Large intestine (tissue), 12 donors: ENCODE measurements at places on chromosomes 6 and 20. TPM values are rescaled to one million over a fixed set of nuclear protein-coding genes. Genes with fewer than 3 reads are reported as not detected.

The PTPRK gene
- polyA plus RNA-seq: 65.4 TPM

The ANKRD6 gene
- polyA plus RNA-seq: 9.8 TPM

DNA sequence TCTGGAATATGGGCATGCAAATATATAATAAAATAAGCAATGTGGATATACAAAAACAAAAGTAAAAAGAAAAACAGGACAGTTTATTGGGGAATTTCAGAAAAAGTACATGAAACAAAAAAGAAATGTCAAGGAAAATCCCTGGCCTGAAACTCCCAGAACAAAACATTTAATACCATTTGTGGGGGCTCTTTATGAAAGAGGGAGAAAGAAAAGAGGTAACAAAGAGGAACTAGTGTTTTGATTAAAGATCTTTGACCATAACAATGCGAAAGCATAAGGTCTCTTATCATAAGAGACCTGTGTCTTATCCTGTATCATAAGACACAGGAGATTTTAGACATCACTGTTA, 88.6 kb upstream of the ARID1B start:
- no peak overlapping the region for H3K4me3 ChIP-seq
- H3K36me3 ChIP-seq: no peaks in the 10 kb centered on the region
- H3K4me1 ChIP-seq: peaks cover 5% of the 10 kb centered on the region

DNA sequence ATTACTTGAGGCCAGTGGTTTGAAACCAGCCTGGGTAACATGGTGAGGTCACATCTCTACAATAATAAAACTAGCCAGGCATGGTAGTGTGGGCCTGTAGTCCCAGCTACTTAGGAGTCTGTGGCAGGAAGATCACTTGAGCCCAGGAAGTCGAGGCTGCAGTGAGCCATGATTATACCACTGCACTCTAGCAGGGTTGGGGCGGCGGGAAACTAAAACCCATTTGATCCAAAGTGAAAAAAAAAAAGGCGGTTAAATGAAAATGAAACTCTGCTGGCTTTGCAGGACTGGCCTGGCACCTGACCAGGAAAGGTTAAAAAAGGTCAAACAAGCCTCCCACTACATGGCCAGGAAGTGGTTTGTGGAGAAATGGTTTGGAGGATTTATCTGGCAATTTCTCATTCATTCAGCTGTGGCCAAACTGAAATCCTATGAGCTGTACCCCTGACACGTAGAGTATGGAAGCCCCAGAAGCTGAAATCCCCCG, 36.6 kb downstream of the MTRES1 start:
- H3K4me1 ChIP-seq: peaks cover 7% of the 10 kb centered on the region
- no peak for DNase-seq
- peaks cover 15% of the 10 kb centered on the region for H3K36me3 ChIP-seq
- no peak overlapping the region for H3K27ac ChIP-seq
- H3K27me3 ChIP-seq: peaks cover 4% of the 10 kb centered on the region

- no peaks in the 10 kb centered on the region for H3K4me1 ChIP-seq
- no peaks in the 10 kb centered on the region for H3K36me3 ChIP-seq
- no peak for DNase-seq
- no peak overlapping the region for H3K4me3 ChIP-seq
- no peaks in the 10 kb centered on the region for H3K27me3 ChIP-seq
These were observed 180.5 kb downstream of the COL12A1 start for GRCh38 chr6:75025371-75025770.

DNA sequence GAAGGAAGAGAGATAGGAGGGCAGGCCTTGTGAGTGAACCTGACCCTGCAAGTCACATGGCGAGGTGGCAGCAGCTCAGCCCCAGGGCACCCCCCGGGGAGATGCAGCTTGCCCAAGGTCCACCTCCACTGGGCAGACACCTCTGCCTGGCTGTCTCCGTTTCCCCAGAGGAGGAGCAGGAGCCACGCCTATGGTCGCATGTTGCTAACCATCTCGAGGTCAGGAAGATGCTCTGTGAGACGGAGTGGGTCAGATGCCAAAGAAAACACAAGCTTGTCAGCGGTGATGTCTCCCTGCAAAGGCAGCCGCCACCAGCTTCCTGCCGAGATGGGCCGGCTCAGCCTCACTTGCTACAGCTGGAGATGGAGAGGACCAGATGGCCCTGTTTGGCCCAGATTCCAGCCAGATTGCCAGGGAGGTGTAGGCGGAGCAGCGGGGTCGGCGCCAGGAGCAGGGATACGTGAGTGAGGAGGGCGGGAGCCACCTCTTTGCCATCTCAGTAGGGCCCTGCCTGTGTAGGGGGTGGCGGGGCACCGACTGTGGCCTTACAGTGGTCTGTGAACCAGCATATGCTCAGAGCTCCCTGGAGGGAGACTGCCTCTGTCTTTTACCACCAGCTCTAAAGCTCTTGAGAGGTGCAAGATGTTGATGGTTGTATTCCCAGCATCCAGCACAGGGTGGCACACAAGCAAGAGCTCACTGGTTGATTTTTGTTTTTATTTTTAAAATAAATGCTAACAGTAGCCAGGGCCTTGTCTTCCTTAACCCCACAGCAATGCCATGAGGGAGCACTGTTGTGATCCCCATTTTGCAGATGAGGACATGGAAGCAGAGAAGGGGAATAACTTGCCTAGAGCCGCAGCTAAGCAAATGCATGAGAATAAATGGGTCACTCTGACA, 42.9 kb upstream of the FAM83D start:
- DNase-seq: peak; percentile 15
- no peak overlapping the region for H3K27ac ChIP-seq
- H3K36me3 ChIP-seq: no peaks in the 10 kb centered on the region
- H3K27me3 ChIP-seq: peaks cover 7% of the 10 kb centered on the region
- H3K4me3 ChIP-seq: no peak overlapping the region

GRCh38 chr6:44664716-44665115, 277.2 kb downstream of the CDC5L start:
- DNase-seq: no peak
- no peaks in the 10 kb centered on the region for H3K27me3 ChIP-seq
- H3K4me1 ChIP-seq: peaks cover 4% of the 10 kb centered on the region
- H3K27ac ChIP-seq: no peak overlapping the region
- H3K4me3 ChIP-seq: no peak overlapping the region

DNA sequence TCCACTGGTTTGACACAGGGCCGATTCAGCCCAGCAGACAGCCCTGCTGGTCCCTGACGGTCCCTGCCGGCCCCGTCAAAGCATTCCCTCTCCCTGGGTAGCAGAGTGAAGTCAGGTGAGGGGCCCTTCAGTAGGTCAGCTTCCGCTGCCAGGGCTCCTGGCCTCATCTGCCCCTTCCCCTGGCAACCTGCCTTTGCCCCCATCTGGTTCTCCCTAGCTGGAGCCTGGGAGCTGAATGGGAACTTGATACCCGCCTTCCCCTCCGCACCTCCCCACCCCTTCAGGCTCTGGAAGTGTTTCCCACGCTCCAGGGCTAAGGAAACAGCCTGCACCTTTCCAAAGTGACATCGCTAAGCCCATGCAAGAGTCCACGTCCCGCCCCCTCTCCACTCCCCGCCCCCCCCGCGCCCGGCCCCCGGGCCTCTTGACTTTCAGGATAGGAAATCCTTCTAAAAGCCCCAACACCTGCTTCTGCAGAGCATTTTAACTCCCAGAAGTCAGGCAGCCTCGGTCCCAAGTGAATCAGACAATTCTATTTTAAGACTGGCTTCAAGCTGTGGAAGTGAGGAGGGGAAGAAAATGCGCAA, 53.3 kb downstream of the ISM1 start:
- no peak for DNase-seq
- H3K36me3 ChIP-seq: no peaks in the 10 kb centered on the region
- H3K4me3 ChIP-seq: no peak overlapping the region
- no peak overlapping the region for H3K27ac ChIP-seq
- H3K27me3 ChIP-seq: no peaks in the 10 kb centered on the region

DNA sequence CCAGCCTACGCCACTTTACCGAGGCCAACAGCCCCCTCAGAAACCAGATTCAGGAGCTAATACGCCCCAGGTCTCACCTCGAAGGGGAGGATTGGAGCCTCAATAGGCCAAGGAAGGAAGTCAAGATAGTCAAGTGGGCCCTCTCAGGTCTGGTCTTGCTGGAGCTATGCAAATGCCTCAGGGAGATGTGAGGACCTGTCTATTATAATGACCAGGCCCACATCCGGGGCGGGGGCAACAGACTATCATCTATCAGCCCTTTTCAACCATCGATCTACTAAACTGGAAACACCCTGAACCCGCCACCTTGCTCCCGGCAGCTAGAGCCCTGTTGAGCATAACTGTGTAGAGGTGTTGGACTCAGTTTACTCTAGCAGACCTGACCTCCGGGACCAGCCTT, 12.7 kb upstream of the GSTA3 start:
- no peak for DNase-seq
- H3K27ac ChIP-seq: no peak overlapping the region
- H3K27me3 ChIP-seq: no peaks in the 10 kb centered on the region
- peaks cover 4% of the 10 kb centered on the region for H3K4me1 ChIP-seq
- no peaks in the 10 kb centered on the region for H3K36me3 ChIP-seq

GRCh38 chr20:4787820-4788219, 66.1 kb downstream of the PRND start:
- no peak for DNase-seq
- no peak overlapping the region for H3K27ac ChIP-seq
- no peaks in the 10 kb centered on the region for H3K27me3 ChIP-seq
- no peaks in the 10 kb centered on the region for H3K4me1 ChIP-seq

DNA sequence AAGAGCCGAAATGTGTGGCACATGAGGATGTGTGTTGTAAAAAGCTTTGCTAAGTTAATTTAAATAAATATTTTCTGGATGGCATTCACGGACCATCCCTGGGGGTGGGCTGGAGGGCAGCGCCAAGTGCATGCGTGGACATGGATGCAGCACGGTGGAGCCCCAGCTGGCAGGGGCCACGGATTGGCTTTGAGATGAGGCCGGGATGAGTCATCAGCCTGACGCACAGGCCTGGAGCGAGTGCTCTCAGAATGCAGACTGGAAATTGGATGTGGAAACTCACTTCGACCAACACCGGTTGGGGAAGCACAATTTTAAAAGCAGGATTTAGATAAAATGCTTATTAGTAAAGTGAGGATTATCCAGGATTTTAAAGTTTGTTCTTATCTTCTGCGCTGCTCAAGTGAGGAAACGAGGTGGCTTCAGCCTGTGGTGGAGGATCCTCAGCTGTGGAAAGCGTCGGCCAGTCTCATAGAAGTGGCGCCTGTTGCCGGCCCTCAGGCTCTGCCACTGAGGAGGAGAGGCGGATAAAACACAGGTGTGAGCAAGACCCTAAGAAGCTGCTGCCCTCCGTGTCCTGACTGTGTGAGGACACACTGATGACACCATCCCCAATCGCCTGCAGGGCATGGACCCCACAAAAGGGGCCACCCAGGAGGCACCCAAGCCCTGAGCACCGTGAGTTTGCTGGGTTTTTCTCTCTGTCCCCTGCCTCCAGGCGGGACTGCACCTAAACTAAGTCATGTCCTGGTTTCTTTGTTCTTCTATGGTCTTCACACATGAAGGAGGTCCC, 279.7 kb downstream of the CDH4 start:
- H3K4me1 ChIP-seq: no peaks in the 10 kb centered on the region
- no peak overlapping the region for H3K27ac ChIP-seq
- no peak for DNase-seq

DNA sequence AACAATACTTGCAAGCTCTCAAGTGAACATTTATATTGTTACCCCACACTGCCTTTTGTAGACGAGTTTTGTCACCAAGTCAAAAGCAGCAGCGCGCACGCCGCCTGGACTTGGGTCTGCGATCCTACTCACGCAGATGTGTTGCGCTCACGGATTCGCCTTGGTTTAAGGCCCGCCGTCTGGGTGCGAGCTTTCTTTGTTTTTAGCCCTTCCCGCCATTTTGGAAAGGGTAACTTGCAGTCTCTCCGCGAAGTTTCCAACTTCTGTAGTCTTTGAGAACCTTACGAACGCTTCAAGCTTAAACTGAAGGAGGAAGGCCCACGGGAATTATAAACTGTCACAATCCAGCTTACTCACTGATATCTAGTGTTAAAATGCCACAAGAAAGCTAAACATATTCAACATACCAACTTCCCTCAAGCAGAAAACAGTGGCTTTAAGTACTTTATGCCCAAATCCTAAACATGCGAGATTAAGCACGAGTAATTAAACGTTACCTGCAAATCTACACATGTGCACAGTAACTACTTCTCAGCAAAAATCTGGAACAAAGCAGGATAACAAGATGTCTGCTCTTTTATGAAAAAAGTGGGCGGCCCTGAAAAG, 80.4 kb upstream of the BTN3A2 start:
- H3K27ac ChIP-seq: peak overlapping the region; percentile 97
- peak overlapping the region; percentile 68 for H3K4me3 ChIP-seq
- peaks cover 2% of the 10 kb centered on the region for H3K4me1 ChIP-seq
- peak; percentile 74 for DNase-seq
- peaks cover 4% of the 10 kb centered on the region for H3K36me3 ChIP-seq

- peaks cover 3% of the 10 kb centered on the region for H3K4me1 ChIP-seq
- H3K27ac ChIP-seq: no peak overlapping the region
- H3K27me3 ChIP-seq: no peaks in the 10 kb centered on the region
- no peak overlapping the region for H3K4me3 ChIP-seq
- H3K36me3 ChIP-seq: no peaks in the 10 kb centered on the region
These were observed 564.9 kb upstream of the CITED2 start for GRCh38 chr6:139939189-139939979.

- no peak overlapping the region for H3K27ac ChIP-seq
- DNase-seq: no peak
- H3K36me3 ChIP-seq: no peaks in the 10 kb centered on the region
- no peak overlapping the region for H3K4me3 ChIP-seq
- no peaks in the 10 kb centered on the region for H3K4me1 ChIP-seq
- no peaks in the 10 kb centered on the region for H3K27me3 ChIP-seq
These were observed 73.4 kb downstream of the FUT9 start for GRCh38 chr6:96089173-96089572.

- no peaks in the 10 kb centered on the region for H3K27me3 ChIP-seq
- H3K4me3 ChIP-seq: peak overlapping the region; percentile 33
- no peaks in the 10 kb centered on the region for H3K4me1 ChIP-seq
These were observed 698 bp upstream of the LRP11 start for GRCh38 chr6:149864578-149865535.

DNA sequence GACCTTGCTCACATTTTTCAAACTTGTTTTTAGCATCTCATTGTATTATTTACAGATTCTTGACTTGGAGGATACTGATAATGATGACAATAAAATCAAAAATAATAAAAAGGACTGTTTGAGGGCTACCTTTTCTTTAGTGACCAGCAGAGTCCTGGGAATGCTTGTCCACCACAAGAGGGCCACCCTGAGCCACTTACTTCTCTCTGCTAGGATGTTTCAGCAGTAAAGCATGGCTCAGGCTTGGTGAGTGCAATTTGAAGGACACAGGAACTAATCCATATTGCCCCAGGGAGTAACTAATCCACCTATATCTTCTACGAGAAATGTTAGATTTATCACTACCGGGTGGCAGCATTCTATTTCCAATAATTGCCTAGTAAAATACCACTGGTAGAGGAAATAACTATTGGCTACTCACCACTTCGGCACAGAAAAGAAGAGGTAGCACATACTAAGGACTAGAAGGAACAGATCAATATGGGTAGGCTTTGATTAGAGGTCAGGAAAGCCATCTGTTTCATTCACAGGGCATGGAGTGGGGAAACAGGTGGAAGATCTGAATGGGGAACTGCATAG, 5.8 kb upstream of the KIAA0408 start:
- no peaks in the 10 kb centered on the region for H3K36me3 ChIP-seq
- H3K27me3 ChIP-seq: no peaks in the 10 kb centered on the region
- DNase-seq: peak; percentile 27

DNA sequence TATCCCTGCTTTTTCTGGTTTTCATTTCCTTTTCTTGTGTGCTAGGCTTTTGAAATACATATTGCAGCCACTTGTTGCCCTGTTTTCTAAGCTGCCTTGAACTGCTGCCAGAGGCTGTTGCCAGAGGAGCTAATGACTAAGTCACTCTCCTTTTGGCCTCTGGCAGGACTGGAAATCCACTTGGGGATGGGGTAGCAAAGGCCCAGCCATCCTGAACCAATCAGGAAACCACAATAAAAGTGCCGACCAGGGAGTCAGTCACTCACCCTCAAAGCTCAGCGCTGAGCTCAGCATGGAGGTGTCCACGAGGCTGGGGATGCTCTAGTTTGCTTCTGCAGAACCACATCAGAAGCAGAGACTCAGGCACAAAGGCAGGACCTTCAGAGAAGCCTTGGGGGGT, 813.0 kb downstream of the DHX35 start:
- H3K27ac ChIP-seq: no peak overlapping the region
- no peak overlapping the region for H3K4me3 ChIP-seq
- H3K27me3 ChIP-seq: no peaks in the 10 kb centered on the region
- no peak for DNase-seq
